Hippocampal formation (tissue), 2 donors: ENCODE measurements at places on chromosomes 1 and 21.

GRCh38 chr1:228147768-228148167 lies 2.0 kb upstream of the GJC2 start:
- no peak for DNase-seq

- DNase-seq: no peak
Measured at GRCh38 chr1:208944981-208945451, 638.5 kb upstream of the CAMK1G start.

GRCh38 chr21:23858878-23859277 lies 1748.4 kb downstream of the MRPL39 start:
- DNase-seq: no peak

DNA sequence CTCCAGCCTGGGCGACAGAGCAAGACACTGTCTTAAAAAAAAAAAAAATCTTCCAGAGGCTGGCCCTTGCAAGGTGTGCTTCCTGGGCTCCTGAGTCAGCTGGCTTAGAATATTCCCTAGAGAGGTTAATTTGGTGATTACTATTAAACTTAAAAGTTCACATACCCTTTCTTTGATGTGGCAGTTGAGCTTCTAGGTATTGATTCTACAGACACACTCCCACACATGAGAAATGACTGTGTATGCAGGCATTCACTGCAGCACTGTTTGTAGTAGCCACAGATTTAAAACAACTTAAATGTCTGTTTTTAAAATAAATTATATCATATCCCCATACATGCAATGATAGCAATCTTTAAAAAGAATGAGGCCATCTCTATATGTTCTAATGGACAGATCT lies 93.4 kb downstream of the GDAP2 start:
- DNase-seq: no peak

- DNase-seq: no peak
Measured at GRCh38 chr1:84726593-84727499, 36.6 kb upstream of the SSX2IP start.

GRCh38 chr1:154481053-154481452 lies 21.0 kb upstream of the TDRD10 start:
- no peak for DNase-seq

GRCh38 chr21:45054927-45055612 lies 19.3 kb upstream of the ADARB1 start:
- no peak for DNase-seq

DNA sequence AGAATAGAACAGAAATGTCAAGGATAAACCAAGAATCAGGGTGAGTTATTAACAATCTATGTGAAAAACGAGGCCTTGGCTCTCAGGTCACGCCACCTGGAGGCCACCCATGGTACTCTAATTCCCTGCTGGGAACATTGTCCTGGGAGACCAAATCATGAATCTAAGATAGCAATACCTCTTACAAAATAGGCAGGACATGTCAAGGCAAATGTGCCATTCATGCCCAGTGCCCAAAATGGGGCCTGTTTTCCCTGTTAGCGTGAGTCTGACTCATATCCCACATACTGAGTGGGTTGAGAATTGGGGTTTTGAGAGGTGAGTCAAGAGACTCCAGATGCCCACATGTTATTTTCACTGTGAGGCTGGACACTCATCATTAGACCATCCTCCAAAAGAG lies 380.8 kb downstream of the HHIPL2 start:
- DNase-seq: no peak
